ENCODE measurements at places on chromosomes 12 and 14.

DNA sequence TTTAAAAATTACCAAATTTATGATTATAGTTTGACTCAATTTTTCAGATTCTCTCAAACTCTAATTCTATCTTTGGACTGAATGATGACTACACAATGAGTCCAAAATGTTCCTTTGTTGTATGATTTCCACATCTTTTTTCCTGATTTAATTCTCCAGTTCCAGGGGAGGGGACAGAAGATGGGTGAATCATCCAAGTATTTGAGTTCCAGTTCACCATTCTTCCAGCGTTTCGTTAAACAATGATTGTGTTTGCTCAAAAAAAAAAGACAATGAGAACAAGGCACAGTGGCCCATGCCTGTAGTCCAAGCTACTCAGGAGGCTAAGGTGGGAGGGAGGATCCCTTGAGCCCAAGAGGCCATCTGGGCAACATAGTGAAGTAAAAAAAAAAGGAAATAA is 23.8 kb downstream of the BAZ1A start:
- DNase-seq: no peak

GRCh38 chr12:8903646-8904045 is 10.7 kb upstream of the PHC1 start:
- DNase-seq: no peak

DNA sequence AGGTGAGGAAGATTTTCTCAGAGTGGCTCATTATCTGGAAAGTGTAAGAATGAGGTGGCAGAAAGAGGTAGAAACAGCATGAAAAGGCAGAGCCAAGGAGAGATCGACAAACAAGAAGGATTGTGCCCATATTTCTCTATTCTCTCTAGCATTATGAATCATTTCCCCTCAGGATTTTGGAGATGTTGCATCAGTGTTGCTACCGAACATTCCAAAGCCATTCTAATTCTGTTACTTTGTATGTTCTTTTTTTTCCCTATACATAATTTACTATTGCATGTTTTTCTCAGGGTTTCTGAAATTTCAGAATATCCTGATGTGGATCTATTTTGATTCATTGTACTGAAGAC is 61.4 kb downstream of the KICS2 start:
- no peak for DNase-seq

DNA sequence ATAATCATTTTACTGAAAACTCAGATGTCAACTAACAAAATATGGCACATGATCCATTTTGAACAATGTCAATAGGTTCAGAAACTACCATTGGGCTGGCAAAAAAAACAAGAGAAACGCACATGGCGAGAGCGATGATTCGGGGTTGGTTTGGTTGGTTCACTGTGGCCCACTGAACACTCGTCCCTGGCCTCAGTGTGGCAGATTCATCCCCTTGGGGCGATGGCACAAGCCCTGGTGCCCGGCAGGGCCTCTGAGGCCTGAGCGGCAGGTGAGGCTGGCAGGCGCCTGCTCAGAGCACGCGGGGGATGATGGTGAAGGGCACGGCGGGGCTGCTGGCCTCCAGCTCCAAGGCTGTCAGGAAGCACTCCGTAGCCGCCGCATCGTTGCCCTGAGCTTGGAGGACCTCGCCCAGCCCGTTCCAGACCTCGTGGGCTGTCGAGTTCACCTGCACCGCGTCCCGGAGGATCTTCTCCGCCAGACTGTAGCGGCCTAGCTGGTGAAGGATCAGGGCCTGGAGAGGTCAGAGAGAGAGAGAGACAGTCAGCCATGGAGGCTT is 144.3 kb downstream of the CALM1 start:
- no peak for DNase-seq

- peak; percentile 77 for DNase-seq
These were observed 34.3 kb downstream of the SERPINA3 start for GRCh38 chr14:94646481-94646880.
